ENCODE measurements at places on chromosomes 1 and 21. TPM values are rescaled to one million over a fixed set of nuclear protein-coding genes. Genes with fewer than 3 reads are reported as not detected.

Gene PGLYRP4
- total RNA-seq = 0.13 TPM

Gene PDZK1
- total RNA-seq = 0.13 TPM

Gene HES4
- total RNA-seq = 40.5 TPM

Gene ICOSLG
- total RNA-seq = 0.62 TPM

- DNase-seq = no peak
Measured at GRCh38 chr1:200795156-200795555, 56.5 kb downstream of the CAMSAP2 start.

DNA sequence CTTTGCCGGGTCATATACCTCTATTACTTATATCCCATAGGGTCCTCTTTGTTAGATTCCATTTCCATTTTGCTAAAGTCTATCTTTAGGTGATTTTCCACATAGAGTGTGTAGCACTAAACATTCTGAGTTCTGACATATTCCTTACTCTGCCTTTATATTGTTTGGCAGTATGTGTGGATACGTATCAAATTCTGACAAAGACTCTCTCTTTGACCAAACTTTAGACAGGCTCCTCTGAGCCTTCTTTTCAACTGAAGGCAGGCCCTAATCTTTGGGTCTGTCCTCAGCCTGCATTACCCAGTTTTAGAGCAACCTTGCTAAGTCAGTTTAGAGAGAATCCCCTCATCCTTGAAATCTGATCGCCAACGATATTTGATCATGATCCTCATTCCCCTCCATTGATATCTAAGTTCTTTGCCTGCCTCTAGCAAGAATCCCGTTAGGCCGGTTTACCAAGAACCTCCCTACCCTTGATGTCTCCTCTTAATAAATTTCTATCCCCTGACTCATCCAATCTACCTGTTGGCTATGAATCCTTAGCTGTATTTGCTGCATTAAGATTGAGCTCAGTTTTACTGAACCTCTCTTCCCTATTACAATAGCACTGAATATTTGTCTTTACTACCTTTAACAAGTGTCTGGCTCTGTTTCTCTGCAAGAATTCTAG is 10.4 kb upstream of the PPT1 start:
- no peak for DNase-seq

- DNase-seq = no peak
Measured at GRCh38 chr1:115624859-115625258, 16.9 kb upstream of the VANGL1 start.

DNA sequence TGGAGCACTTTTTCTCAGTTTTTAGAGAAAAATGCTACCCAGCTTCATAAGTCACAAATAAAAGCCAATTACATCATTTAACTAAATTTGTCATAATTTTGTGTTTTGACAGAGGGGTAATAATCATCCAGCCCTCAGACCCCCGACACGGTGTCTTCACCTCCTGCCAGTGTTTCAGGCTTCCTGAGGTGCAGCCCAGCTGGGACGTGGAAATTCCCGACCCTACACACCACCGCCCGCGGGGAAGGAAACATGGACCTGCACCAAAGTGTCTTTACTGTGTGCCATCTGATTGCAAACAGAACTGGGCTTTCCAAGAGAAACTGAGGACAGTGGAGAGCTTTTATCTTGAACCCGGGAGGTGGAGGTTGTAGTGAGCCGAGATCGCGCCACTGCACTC is 7.7 kb upstream of the INAVA start:
- no peak for DNase-seq

- DNase-seq = no peak
Measured at GRCh38 chr1:61732726-61733125, 7.8 kb upstream of the TM2D1 start.
